ENCODE measurements at places on chromosomes 13 and 19.

DNA sequence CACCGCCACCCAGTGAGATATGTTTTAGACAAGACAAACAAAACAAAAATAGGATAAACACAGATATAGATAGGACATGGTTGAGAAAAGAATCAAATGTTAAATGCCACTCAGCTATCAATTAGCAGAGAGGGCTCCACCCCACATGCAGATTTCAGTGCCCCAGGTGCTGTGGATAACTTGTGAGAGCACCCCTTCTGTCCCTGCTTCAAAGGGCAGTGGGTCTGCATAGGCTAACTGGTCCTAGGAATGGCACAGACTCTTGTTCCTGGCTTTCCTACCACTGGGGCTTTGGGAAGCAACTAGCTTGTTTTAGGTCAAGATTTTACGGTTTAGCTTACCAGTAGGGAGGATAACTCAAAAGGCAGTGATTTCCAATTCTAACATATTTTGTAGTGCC is 460.3 kb downstream of the TSHZ3 start:
- DNase-seq: no peak

DNA sequence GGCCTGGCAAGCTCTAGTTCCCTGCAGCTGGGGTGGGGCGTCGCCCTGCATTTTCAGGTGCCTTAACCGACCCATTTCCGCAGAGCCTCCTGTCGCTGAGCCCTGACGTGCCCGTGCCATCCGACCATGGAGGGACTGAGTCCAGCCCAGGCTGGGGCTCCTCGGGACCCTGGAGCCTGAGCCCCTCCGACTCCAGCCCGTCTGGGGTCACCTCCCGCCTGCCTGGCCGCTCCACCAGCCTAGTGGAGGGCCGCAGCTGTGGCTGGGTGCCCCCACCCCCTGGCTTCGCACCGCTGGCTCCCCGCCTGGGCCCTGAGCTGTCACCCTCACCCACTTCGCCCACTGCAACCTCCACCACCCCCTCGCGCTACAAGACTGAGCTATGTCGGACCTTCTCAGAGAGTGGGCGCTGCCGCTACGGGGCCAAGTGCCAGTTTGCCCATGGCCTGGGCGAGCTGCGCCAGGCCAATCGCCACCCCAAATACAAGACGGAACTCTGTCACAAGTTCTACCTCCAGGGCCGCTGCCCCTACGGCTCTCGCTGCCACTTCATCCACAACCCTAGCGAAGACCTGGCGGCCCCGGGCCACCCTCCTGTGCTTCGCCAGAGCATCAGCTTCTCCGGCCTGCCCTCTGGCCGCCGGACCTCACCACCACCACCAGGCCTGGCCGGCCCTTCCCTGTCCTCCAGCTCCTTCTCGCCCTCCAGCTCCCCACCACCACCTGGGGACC is 1.2 kb downstream of the ZFP36 start:
- DNase-seq: peak; percentile 39

GRCh38 chr13:28889086-28889732 is 69.1 kb downstream of the MTUS2 start:
- DNase-seq: no peak

- no peak for DNase-seq
Measured at GRCh38 chr13:46079770-46080169, 25.1 kb downstream of the CPB2 start.

DNA sequence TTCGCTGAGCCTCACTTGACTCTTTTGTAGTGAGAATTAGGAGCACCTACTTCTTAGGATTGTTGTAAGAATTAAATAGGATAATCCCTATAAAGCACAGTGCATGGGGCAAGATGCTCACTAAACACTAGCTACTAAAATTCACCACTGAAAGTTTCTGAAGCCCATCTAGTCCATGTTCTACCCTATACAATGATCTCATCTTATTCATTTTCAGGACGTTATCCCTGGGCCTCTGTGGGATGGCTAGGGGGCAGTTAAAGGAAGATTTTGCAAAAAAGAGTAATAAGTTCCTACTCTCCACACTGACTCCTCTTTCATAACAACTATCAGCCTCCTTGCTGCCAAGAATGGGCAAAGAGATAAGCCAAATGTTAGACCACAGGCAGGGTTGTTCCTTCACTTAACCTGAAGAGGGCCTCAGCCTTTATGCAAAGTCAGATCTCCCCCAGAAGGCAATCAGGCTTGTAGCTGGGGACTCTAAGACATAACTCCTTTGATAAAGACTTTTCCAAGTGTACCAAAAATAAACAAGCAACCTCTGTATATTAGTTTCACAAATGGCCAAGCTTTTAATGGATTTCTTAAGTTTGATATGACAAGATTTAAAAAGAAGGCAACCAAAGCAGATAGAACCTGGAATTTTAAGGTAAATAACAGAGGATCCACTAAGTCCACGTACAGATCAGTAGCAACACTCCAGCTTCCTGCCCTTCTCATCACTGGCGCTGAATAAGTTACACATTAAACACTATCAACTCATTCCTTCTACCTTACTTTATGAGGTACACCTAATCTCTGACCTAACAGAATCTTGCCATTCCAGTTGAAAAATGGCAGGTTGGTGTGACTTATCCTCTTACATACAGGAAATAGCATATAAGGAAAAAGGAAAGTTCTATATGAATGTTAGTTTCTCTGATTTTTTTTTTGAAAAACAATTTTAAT is 44.4 kb downstream of the ELF1 start:
- DNase-seq: no peak

DNA sequence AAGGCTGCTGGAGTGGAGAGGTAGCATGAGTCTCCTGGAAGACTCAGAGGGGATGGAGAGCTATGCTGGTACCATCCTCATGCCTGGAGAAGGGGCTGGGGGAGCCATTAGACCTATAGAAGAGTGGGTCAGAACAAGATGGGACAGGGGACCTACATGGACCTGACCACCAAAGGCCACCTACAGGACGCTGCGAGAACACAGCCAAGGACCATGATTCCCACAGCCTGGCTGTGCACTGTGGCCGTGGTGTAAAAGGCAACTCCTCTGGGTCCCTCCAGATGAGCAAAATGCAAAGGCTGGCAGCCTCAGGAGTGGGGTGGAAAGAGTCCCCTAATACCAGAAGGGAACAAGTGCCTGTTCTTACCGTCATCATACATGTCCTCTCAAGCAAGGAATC is 216.2 kb downstream of the SLC7A1 start:
- DNase-seq: no peak

DNA sequence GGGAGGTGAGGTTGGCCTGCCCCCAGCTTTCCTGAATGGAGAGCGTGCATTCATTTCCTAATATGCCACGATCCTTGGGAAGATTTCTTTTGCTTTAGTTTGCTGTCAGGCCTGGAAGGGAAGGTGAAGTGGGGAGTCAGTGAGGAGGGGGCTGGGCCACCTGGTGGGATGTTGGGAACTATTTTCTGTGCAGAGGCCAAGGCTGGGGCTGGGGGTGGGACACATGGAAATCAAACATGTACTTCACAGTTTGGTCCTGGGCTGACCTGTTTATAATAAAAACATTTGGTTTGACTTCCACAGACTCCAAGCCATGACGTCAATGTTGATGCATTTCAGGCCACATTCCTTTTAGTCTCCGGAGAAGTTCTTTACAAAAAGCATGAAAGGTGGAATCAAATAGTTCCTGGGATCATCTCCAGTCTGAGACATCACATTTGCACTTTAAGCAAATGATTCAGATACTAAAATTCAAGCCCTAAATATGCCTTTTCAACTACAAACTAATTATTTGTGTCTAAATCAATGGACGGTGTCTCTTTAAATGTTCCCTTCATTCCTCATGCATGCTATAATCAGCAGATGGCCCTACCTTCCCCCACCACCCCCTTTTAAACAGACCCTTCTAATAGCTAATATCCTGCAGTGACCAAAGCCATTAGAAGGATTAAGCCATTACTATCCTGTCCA is 41.5 kb upstream of the MEDAG start:
- DNase-seq: no peak

GRCh38 chr13:95382411-95382810 is 81.2 kb upstream of the ABCC4 start:
- no peak for DNase-seq

DNA sequence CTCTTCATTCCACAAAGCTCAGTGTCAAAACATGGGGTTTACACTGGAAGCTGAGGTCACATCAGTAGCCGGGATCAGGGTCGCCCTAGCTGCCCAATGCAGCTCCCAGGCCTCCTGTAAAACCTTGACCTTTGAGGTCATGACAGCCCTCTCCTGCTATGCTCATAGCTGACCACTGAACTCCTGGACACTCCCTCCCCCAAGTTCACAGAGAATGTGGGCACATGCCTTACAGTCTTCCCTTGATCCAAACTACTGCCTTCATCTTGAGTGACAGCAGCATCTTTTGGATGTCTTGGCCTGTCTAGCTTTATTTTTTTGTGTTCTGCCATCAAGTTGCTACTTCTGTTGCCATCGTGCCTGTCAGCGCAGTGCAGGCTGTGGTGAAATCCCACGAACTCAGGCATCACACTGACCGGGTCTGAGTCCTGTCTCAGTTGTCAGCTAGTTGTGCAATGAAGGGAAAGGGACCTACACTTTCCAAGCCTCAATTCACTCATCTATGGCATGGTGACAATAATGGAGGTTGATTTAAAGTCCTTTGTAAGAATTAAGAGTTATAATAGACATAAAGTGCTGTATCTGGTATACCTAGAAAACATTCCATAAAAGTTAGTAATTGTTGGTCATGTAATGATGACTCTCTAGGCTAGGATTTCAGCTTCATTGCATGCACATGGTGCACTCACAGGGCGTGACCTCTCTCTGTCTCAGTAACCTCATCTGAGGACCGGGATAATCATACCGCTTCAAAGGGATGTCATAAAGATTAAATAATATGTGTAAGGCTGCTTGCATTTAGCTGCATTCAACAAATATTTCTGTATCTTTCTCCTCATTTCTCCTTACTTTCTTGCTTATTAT is 16.4 kb upstream of the ALOX5AP start:
- no peak for DNase-seq

GRCh38 chr19:17234911-17235299 is 8.9 kb downstream of the OCEL1 start:
- DNase-seq: no peak

DNA sequence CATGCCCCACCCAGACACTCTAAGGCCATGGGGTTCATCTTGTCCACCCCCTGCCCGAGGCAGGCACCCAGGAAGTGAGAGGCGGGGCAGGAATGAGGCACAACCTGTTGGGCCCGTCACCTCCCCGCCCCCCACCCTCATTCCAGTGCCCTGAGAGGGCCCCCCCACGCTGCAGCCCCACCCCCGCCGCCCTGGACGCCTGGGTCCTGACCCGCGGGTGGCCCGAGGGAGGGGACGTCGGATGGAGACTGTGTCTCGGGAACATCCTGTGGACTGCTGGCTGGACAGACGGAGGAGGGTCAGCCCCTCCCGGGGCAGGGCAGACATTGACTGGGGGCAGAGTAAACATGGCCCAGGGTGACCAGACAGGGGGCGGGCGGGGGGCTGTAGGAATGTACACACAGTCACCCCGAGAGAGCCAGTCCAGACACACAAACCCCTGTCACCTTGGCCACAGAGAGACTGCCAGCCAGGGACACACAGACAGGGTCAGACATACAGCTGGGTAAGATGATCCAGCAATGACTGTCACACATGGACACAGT is 7.4 kb upstream of the JUNB start:
- no peak for DNase-seq

DNA sequence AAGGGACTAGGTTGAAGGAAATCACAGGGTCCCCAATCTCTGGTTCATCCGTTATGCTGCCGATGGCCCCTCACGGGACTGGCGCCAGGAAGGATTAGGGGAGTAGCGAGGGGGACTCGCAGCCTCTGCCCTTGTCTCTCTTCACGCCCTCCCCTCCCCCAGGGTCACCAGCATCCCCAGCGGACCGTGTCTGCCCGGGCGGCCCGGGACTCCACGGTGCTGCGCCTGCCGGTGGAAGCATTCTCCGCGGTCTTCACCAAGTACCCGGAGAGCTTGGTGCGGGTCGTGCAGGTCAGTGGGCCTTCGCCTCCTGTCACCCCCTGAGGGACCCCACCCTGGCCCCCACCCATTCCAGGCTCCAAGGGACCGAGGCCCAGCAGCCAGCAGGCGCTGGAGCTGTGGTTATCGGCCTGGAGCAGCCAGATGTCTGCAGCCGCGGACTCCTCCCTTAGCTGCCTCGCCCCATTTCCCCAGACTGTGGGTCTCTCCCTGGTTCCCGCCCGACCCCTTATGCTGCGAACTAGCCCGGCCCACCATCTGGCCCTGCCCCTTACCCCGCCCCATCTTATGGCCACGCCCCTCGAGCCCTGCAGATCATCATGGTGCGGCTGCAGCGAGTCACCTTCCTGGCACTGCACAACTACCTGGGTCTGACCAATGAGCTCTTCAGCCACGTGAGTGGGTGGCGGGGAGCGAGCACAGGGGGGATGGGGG is 5.4 kb downstream of the PNPLA6 start:
- DNase-seq: no peak

- DNase-seq: no peak
Measured at GRCh38 chr19:42281146-42281826, 12.2 kb downstream of the CIC start.

DNA sequence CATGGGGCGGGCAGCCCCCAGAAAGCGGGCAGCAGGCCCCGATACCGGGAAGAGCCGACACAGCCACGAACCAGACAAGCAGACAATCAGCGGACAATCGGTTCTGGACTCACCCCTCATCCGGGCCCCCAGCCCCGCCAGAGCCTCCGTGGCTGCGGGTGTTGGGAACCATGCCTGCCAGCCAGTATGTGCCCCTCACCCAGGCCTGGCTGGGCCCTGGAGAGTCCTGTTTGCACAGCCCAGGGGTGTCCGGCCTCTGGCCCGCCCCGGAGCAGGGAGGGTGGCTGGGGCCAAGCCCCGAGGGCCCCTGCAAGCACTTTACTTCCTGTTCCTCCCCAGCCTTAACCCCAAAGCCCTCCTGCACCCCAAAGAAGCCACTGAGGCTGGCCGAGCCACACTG is 7.8 kb downstream of the PODNL1 start:
- DNase-seq: no peak

- DNase-seq: no peak
Measured at GRCh38 chr19:38035515-38036495, 128.8 kb downstream of the SIPA1L3 start.

DNA sequence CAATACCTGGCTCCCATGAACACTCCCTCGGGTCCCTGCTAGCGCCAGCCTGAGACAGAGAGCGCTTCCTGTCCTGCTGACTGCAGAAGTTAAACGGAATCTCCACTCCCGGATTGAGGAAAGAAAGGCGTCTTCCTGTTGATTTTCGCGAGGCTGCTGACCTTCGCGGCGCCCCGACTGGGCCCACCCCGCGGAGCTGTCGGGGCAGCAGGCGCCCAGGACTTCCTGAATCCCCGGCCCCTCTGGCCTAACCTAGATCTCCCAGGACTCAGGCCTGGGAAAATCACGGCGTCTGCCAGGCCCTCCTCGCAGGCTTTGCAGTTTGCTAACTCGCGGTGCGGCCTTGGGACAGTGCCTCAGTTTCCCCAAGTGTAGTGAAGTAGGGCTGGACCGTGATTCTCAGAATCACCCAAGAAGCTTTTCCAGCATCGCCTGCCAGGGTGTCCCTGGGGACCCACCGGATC is 108.8 kb downstream of the KCTD15 start:
- no peak for DNase-seq

Data from stimulated activated CD8-positive, alpha-beta memory T cell treated with anti-CD3 and anti-CD28 coated beads, Interleukin-2, amount 100 ng/mL, for 1 hour (primary cell).